CD4-positive, alpha-beta memory T cell (primary cell): ENCODE measurements at places on chromosomes 2 and 18.

DNA sequence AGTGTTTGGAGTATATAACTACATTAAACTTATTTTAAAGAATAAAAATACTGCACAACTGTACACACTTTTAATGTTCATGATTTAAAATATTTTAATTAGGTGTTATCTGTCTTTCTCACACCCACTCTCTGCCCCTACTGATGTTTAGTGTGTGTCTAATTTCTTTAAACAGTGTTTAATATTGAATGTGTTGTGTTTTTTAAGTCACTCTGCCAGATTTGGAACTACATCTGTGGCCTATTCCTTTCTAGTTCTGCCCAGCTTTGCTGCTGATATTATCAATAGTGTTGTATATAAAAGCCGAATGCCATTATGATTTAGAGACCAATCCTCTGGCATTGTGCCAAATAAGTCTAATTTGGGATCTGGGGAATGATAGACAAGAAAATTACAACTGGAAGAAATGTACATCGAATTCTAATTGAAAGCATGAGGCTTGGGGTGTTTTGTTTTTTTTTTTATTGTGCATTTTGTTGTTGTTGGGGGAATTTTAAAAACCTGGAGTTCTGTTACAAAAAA, 398.0 kb downstream of the CPS1 start:
- DNase-seq: no peak

DNA sequence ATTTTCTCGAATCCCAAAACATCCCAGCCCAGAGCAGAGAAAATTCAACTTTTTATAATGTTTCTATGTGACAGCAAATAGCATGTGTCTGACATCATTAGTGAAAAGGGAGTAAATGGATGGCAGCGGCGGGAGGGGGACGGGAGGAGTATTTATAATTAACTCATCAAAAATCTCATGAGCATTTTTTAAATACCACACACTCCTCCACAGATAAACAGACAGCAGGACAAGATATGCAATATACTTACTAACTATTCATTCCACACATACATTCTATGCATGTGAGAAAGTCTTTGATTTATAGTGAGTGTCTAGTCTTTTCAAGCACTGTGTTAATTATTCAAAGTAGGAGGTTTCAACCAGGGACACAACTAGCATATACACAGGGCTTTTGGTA, 107.6 kb downstream of the LRP2 start:
- DNase-seq: no peak

DNA sequence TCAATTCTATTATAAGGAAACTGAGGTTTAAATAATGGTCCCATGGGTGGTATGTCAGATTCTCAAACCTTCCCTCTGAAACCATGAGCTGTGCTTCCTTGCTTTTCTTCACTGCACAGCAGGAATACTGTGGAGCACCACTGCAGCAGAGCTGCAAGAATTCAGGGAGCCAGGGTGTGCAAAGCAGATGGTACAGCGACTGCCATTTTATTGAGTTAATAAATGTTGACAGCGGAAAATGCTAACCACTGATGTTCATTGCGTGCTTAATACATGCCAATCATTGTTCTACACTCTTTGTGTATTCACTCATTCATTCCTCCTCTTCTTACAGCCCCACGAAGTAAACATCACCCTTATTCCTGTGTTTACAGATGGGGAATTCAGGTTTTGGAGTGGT, 152.2 kb upstream of the THSD7B start:
- no peak for DNase-seq

DNA sequence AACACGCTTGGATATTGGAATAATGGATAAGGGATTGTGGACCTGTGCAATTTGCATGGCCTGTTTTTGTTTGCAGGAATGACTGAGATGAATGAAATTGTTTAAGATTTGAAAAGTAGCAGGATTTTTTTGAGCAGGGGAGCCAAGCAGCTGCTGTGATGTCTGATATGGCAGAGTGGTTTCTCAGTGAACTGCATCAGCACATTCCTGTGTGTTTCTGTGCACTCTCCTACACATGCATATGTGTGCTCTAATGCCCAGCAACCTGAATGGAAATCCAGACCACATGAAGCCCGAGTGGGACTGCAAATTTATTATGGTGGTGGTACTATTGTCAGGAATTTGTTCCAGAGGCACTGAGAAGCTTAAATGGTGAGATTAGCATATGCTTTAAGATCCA, 161.7 kb downstream of the PARD3B start:
- DNase-seq: no peak

GRCh38 chr2:120771781-120772208, 36.1 kb downstream of the GLI2 start:
- no peak for DNase-seq

DNA sequence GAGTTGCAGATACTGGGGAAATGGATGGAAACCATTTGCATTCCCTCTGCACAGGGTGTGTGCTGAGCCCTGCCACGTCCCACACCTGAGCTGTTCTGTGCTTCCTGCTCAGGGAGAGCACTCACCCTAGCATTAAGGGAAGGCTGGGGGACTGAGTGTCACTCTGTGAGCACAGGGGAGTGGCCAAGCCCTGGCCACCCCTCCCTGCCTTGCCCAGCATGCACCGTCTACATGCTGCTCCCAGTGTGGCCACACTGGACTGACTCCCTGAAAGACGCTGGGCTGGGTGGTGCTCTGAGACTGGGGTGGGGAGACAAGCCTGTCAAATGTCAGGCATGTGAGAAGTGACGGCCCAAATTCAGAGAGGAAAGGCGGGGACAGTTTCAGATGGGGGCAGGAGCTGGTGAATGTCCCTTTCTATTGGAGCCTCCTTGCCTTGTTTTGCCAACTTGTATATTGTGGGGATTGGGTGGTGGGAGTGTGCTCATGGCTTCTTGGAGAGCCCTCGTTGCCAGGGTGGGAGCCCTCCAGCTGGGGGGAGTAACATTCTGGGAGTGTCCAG, 298.4 kb upstream of the HS6ST1 start:
- DNase-seq: no peak

- peak; percentile 57 for DNase-seq
These were observed 69.2 kb downstream of the TRIP12 start for GRCh38 chr2:229852565-229852964.

DNA sequence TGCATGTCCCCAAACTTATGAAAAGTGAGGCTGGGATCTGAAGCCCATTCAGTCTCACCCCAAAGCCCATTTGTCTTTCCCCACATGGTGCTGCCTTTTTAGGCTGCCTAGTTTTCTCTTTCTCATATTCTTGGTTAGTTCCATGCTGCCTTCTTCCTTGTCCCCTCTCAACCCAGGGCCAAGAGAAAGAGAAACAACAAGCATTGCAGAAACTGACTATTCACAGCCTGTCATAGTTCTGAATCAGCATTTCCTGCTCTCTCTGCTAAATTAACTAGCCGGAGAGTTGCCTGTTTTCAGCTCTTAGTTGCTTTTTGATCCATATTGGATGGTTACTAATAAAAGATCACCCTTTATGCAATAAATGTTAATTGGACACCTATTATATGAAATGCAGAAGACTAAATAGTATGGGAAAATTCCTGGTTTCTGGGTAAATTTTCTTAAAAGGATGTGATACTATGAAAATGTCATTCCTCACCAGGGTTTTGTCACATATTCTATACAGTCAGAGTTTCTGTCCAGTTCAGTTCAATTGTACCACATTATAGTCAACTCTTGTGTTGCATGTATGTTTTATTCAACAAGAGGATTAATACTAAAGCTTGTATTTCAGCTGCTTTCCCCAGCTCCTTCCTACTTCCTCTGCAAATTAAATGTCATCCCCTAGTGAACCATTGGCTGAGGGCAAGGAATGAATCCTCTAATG, 246.5 kb downstream of the GALR1 start:
- DNase-seq: no peak

- DNase-seq: no peak
These were observed 74.7 kb upstream of the TLK1 start for GRCh38 chr2:171235262-171235881.

GRCh38 chr2:190867212-190867611, 13.4 kb upstream of the GLS start:
- DNase-seq: no peak

DNA sequence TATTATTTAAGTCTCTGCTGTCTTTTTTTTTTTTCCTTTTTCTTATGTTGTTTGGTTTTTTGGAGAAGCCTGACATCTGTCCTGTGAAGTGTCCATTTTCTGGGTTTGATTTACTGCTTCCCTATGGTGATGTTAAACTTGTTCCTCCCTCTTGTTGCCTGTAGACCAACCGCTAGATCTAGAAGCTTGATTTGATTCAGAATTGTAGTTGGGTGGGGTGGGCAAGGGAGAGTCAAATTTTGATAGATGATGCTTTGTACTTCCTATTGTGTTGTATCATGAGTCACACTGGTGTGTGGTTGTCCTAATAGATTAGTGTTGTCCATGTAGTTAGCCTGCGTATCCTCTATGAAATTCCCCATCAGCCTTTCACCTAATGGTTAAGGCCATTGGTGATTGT, 35.4 kb downstream of the CAB39 start:
- DNase-seq: no peak
